ENCODE measurements at places on chromosomes 3 and 15.

DNA sequence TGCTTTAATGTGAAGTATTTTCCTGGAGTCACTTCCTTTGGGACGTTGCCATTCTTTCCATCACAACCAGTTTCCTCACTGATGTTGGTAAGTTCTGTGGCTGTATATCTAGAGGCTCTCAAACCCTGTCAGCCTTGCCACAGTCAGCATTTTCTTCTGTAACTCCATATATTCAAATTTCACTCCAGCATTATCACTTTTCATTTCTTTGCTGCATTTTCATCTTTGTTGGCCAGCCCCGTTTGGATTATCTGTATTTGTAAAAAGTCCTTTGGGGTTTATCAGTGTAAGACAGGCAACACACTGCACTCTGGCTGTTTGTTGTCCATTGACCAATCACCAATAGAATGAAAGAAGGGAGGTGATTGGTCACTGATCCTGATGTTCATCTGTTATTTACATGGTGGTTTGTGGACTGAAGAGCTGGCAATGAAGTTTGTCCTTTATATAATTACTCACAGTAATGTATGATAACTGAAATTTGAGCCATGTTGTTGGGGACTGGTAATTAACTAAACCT lies 20.3 kb downstream of the GMPS start:
- peak overlapping the region; percentile 36 for H3K27ac ChIP-seq
- no peak overlapping the region for H3K4me3 ChIP-seq
- no peaks in the 10 kb centered on the region for H3K27me3 ChIP-seq
- no peak for DNase-seq
- H3K4me1 ChIP-seq: peaks cover 26% of the 10 kb centered on the region
- H3K36me3 ChIP-seq: peaks cover 30% of the 10 kb centered on the region

- H3K4me3 ChIP-seq: no peak overlapping the region
- no peak overlapping the region for H3K27ac ChIP-seq
- no peak for DNase-seq
These were observed 312.0 kb upstream of the CCDC54 start for GRCh38 chr3:107065094-107065861.

GRCh38 chr3:169448501-169448900 lies 215.0 kb downstream of the MECOM start:
- H3K27me3 ChIP-seq: peaks cover 2% of the 10 kb centered on the region
- no peak overlapping the region for H3K4me3 ChIP-seq
- no peak overlapping the region for H3K27ac ChIP-seq
- DNase-seq: no peak

DNA sequence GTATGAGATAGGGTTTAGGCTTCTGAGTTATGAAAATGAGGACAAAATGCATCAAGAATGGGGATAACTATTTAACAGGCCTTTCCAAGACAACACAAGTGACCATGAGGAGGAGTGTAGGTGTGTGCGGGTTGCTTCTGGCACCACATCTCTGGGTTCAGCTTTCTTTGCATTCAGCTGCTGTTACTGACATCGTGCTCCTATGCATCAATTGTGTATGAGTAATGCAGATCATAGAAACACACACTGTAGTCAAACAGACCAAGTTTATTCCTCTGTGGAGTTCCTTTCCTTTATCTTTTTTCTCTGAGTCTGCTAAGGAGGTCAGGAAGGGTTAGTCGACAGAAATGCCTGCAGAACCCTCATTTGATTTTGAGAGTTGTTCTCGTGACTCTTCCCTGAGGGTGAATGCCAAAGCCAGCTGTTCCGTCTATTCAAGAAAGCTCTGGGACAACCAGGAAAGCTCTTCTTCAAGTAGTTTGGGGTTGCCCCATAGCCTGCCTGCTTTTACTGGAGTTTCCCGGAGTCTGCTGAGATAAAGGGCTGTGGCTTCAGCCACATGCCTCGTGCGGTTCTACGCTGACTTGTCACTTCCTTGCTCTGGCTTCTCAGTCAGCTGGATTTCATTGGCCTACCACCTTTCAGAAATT lies 136.7 kb upstream of the TLE3 start:
- peaks cover 29% of the 10 kb centered on the region for H3K4me1 ChIP-seq
- H3K4me3 ChIP-seq: no peak overlapping the region
- H3K27me3 ChIP-seq: peaks cover 27% of the 10 kb centered on the region
- peaks cover 19% of the 10 kb centered on the region for H3K36me3 ChIP-seq
- peak; percentile 27 for DNase-seq

- peaks cover 50% of the 10 kb centered on the region for H3K36me3 ChIP-seq
- no peaks in the 10 kb centered on the region for H3K27me3 ChIP-seq
- no peak overlapping the region for H3K4me3 ChIP-seq
- H3K4me1 ChIP-seq: peaks cover under 1% of the 10 kb centered on the region
These were observed 35.4 kb downstream of the FAN1 start for GRCh38 chr15:30939161-30939560.

DNA sequence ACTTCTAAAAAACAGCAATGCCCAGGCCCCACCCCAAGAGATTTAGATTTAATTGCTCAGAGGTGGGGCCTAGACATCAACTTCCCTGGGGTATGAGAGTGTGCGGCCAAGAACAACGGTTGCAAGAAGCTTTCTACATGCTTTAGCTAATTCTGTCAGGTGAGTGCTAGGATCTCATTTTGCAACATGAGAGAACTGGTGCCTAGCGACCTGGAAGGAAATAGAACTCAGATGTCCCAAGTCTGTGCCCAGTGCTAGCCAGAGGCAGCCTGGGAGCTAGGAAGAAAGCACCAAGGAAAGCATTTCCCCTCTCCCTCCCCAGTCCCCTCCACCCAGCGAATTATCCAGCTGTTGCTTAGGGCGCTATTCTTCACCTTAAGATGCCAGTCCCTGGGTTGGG lies 22.9 kb upstream of the HRH1 start:
- no peak overlapping the region for H3K27ac ChIP-seq
- no peaks in the 10 kb centered on the region for H3K36me3 ChIP-seq
- DNase-seq: no peak
- H3K27me3 ChIP-seq: peaks cover 7% of the 10 kb centered on the region

DNA sequence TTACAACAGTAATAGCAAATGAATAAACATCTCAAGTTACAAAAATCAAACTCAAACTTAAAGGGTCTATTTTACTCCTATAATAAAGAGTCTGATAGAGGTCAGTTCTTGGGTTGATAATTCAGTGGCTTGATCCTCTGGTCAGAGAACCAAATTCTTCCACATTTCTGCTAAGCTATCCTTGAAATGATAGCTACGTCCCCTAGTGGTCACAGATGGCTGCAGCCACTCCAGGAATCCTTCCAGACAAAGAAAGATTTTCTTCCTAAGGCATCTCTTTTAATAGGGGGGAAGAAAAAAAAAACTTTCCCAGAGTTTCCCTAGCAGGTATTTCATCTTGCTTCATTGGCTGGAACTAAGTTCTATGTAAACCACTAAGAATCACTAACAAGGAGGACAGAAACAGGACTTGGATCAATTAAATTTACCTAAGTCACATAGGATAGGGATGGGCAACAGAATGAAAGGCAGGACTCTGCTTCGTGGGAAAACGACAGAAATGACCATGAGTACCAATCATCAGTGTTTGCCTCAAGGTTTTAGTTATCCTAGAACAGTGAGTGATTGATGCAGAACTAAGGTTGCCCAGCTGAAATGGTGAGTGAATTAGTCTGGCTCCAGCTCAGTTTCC lies 160.7 kb downstream of the STAC start:
- DNase-seq: no peak
- no peak overlapping the region for H3K4me3 ChIP-seq
- no peaks in the 10 kb centered on the region for H3K4me1 ChIP-seq
- H3K36me3 ChIP-seq: no peaks in the 10 kb centered on the region
- H3K27ac ChIP-seq: no peak overlapping the region
- no peaks in the 10 kb centered on the region for H3K27me3 ChIP-seq

- H3K27ac ChIP-seq: no peak overlapping the region
- DNase-seq: no peak
- H3K4me1 ChIP-seq: no peaks in the 10 kb centered on the region
- peaks cover 12% of the 10 kb centered on the region for H3K27me3 ChIP-seq
These were observed 12.3 kb upstream of the COL6A6 start for GRCh38 chr3:130504701-130505100.

DNA sequence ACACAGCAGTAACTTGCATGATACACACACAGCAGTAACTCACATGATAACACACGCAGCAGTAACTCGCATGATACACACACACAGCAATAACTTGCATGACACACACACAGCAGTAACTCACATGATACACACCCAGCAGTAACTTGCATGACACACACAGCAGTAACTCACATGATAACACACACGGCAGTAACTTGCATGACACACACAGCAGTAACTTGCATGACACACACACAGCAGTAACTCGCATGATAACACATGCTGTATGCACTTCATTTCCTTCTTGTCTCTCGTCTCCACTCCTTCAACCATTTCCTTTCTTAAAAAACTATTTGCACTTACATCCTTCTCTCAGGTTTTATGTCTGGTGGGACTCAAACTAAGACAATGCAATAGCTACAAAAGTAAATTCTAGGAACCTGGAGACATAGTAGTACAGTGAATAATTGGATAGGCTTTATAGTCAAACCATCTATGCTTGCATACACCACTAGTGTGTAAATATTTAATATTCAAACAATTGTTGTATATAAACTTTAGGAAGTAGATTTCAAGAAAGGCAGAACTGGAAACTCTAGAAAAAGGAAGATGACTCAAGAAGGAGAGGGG lies 130.8 kb downstream of the UACA start:
- H3K27me3 ChIP-seq: peaks cover 27% of the 10 kb centered on the region
- H3K36me3 ChIP-seq: no peaks in the 10 kb centered on the region
- peaks cover 7% of the 10 kb centered on the region for H3K4me1 ChIP-seq
- H3K4me3 ChIP-seq: no peak overlapping the region
- no peak for DNase-seq

DNA sequence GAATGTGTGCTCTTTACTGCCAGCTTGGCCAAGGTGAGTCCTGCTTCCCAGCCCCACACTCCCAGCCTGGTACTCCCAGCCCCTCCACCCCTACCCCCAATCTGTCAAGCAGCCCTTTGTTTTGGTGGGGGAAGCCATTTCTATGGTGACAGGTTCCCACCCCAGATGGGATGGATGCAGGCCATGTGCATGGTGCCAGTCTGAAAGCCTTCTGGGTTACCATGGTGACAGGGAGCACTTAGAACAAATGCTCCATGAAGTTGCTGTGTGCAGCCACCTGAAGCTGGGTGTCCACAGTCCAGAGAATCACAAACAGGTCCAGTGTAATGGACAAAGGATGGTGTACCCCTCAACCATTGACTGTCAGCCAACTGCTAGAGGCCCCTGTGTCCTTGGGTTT lies 19.1 kb upstream of the VILL start:
- H3K36me3 ChIP-seq: no peaks in the 10 kb centered on the region
- H3K4me1 ChIP-seq: peaks cover 6% of the 10 kb centered on the region
- no peak for DNase-seq
